ENCODE measurements at places on chromosomes 3 and 15.

DNA sequence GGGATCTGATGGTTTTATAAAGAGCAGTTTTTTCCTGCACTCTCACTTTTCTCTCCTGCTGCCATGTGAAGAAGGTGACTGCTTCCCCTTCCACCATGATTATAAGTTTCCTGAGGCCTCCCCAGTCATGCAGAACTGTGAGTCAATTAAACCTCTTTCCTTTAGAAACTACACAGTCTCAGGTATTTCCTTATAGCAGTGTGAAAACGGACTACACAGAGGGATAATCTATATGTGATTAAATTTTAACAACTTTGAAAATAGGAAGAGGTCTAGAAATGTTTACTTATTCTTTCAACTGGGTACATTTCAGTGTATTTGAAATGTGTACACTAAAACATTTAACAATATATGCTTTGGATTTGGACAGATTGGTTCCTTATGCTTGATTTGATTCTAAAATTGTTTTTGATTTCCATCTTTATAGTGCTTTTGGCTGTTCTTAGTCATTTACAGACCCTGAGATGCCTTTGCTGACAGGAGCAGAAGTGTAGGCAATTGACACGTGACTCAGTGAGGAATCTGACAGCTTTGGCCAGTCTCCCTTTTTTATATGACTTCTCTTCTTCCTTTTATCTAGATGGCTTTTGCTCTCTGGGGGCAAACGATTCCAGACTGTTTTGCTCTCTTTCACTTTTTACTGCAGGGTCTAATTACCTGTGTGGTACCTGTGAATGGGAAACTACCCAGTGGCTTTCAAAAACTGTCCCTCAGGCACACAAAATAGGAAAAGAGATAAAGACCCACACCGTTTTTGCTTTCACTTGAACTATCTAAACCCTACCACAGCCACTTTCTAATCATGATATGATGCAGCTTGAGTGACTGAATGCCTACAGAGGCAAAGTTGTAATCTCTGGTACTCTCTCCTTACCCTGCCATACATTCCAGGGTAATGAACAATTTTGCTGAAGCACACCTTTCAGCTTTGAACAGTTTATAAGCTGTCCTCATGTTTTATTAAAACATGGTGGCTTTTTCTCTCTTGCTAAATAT is 422.6 kb downstream of the ROBO1 start:
- DNase-seq = no peak

DNA sequence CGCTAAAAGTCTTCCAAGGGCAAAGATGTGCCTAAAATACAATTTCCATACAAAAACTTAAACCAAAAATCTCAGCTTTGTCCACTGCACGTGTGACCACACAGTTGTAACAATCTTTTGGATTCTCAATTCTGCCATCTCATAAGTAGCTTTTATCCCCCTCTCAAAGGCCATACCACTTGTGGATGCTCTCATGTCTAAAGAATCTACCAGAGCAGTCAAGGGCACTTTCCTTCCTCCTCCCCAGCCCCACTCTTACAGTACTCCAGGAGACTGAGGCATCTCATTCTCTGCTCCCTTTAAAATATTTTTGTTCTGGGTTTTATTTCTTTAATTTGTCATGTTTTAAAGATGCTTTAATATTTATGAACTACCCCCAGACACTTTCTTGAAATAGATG is 102.3 kb upstream of the PFN2 start:
- no peak for DNase-seq

- DNase-seq = no peak
These were observed 156.4 kb downstream of the NTRK3 start for GRCh38 chr15:88100181-88100580.

DNA sequence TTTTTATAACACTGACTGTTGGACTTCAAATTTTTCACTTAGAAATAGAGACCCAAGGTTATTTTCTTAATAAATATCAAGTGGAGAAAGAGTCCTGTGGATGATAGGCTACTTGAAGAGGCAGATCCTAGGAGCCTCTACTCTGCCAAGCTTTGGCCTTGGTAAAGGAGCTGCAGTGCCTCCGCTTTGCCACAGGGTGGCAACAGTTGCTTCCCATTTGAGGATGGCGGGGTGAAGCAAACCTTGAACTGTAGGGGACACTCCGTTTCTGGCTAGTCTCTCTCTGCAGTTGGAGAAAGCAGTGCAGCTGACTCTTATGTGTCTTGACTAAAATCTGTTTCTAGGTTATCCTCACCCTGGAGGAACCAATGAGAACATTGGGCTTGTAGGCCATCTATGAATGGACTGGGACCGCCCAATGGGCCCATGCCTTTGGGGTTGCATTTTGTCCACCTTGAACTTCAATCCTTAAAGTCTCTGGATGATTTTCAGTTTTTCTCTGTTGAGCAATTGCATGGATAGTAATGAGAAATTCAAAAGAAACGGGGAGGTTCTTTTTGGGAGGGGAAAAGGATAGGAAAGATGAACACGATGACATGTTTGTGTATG is 9.8 kb downstream of the SCG5 start:
- peak; percentile 68 for DNase-seq

DNA sequence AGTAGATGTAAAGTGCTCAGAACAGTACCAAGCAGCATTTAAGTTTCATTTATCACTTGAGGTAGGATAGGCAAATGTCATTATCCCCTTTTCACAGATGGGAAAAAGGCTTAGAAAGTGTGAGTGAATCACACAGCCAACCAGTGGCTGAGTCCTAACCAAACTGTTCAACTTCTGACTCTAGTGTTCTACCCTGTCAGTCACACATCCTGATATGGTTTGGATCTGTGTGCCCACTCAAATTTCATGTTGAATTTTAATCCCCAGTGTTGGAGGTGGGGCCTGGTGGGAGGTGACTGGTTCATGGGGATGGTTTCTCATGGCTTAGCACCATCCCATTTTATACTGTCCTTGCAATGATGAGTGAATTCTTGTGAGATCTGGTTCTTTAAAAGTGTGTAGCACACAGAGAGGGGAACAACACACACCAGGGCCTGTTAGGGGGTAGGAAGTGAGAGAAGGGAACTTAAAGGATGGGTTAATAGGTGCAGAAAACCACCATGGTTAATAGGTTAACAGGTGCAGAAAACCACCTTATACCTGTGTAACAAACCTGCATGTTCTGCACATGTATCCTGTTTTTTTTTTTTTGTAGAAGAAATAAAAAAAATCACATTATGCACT is 304.7 kb downstream of the SUCLG2 start:
- no peak for DNase-seq

DNA sequence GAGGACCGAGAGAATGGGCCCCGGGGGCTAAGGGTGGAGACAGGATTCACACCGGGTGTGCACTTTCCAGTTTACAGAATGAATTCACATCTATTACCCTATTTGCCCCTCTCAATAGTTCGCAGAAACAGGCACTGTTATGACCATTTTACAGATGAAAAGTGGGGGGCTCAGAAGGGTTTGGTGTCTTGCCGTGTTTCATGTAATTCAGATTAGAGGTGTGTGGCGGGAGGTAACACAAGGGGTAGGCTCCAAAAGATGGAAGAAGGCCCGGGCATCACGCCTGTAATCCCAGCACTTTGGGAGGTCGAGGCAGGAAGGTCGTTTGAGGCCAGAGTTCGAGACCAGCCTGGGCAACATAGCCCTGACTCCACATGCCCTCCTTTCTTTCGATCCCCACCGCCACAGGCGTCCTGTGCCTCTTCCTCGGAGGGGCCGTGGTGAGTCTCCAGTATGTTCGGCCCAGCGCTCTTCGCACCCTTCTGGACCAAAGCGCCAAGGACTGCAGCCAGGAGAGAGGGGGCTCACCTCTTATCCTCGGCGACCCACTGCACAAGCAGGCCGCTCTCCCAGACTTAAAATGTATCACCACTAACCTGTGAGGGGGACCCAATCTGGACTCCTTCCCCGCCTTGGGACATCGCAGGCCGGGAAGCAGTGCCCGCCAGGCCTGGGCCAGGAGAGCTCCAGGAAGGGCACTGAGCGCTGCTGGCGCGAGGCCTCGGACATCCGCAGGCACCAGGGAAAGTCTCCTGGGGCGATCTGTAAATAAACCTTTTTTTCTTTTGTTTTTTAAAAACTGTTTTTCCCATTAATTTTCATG is 3.4 kb downstream of the DUOXA2 start:
- DNase-seq = no peak

GRCh38 chr15:74234598-74234875 is 1.6 kb upstream of the CCDC33 start:
- DNase-seq = no peak

GRCh38 chr3:177131927-177132636 is 65.2 kb downstream of the TBL1XR1 start:
- DNase-seq = no peak

- no peak for DNase-seq
These were observed 41.5 kb downstream of the ABHD17C start for GRCh38 chr15:80736560-80736959.

DNA sequence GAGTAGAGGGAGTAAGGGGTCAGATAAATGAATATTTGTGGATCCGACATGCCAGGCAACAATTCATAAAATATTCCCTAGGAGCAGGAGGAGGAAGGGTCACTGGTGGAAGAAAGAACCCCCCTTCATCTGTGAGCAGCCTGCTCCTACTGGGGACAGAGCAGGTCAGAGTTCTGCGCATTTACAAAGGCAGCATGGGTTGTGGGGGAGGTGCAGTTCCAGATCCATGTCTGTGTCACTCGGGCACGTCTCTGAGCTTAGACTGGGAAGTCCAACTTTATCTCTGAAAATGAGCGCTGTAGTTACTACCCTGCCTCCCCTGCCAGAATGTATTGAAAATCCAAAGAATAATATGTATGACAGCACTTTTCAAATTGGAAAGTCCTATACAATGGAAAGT is 115.2 kb downstream of the GABRG3 start:
- no peak for DNase-seq

GRCh38 chr15:51313074-51313393 is 25.4 kb downstream of the CYP19A1 start:
- DNase-seq = no peak

DNA sequence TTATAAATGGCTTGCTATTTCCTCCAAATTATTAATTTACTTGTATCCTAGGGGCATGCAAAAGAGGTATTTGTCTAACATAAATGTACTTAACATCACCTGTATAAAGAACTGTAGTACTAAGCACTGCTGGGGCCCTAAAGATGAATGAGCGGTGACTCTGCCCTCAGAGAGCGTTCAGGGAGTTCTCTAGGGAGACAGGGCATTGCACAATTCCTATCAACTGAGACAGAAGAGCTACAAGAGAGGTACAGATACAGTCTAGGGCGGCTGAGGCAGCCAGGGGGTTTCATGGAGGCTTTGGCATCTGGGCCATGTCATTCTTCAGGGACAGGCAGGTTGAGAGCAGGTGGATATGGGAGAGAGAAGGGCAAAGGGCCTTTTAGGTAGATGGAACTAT is 39.9 kb upstream of the PARL start:
- no peak for DNase-seq

GRCh38 chr3:60696428-60697125 is 554.7 kb downstream of the FHIT start:
- DNase-seq = no peak

DNA sequence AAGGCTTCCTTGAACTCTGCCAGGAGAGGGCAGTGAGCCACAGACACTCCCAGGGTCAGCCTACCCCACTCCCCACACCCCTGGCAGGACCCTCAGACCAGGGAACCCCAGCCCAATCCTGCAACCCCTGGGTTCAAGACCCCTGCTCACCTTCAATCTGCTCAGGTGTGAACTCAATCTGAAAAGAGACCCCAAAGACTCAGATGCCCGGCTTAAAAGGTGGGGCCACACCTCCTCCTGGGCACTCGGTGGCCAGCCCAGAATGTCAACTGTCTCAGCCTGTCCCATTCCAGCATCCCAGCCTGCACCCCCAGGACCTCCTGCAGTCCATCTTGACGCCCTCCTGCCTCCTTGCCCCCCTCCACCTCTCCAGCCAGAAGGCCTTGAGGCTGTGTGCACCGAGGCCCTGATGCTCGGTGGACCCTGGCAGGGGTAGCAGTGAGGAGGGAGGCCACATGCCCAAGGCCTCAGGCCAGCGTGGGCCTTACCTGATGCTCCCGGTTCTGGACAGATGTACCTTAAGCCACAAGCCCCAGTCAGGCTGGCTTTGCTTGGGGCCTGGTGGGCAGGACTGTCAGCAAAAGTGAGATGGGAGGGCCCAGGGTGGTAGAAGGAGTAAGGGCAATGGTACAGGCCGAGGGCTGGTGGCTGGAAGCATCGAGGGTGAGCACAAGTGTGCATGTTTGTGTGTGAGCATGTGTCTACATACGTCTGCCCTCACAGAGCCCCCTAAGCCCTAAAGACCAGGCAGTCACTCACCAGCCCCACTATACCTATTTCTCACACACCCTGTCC is 2.2 kb downstream of the MYL3 start:
- DNase-seq = no peak

Measured in AML-193 (cell line).